Stimulated activated CD4-positive, alpha-beta T cell treated with anti-CD3 and anti-CD28 coated beads, Interleukin-2, amount 100 ng/mL, for 24 hours (primary cell): ENCODE measurements at places on chromosomes 11 and 22.

DNA sequence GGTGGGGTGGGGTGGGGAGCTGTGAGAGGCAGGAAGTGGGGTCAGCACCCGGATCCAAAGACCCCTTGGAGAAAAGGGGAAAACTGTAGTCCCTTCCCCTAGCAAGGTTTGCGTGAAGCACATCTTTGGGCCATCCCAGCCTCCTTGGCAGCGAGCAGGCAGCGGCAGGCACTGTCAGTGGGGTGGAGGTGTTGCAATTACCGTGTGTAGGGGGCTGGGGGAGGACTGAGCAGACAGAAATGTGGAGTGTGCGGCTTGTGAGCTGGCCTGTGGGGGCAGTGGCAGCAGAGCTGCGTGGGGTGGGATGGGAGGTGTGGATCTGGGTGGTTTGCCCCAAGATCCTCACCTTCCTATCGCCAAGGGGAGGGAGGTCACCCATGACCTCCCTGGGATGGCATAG is 16.4 kb downstream of the DAGLA start:
- DNase-seq: no peak

- peak; percentile 94 for DNase-seq
These were observed 29.5 kb upstream of the WNT7B start for GRCh38 chr22:46006379-46007002.

GRCh38 chr22:19058713-19059451 is 63.3 kb downstream of the DGCR2 start:
- DNase-seq: no peak

GRCh38 chr11:12280199-12280837 is 97.1 kb upstream of the PARVA start:
- DNase-seq: no peak

DNA sequence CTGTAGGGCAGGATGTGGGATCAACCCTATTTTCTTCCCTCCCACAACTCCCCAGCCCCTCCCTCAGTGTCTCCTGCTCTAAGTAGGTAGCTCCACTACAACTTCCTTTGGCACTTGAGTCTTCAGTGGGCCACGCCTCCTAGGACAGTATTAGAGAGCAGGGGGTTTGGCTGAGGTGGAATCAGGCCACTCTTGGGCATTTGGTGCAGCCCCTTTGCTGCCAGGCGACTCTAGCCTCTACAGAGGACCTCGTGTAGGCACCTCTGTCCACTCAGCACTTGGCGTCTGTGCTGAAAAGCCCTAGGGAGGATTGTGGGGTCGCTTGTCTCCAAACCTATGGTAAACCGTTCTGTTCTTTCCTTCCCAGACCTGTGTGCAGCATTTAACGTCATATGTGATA is 2.7 kb downstream of the FADD start:
- no peak for DNase-seq

DNA sequence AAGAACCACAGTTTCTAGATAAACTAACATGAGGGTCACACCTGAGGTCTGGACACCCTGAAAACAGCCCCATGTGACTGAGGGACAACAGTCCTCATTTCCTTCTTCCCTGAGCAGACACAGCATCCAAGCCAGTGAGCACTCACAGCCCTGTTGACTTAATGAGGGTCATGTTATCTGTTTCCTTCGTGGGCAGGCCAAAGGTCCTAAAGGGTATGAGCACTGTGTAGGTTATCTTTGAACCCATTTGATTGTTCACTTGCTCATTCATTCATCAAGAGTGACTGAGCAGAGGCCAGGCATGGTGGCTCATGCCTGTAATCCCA is 170.7 kb upstream of the B3GAT1 start:
- DNase-seq: no peak

GRCh38 chr11:26651916-26652315 is 69.9 kb downstream of the SLC5A12 start:
- no peak for DNase-seq

DNA sequence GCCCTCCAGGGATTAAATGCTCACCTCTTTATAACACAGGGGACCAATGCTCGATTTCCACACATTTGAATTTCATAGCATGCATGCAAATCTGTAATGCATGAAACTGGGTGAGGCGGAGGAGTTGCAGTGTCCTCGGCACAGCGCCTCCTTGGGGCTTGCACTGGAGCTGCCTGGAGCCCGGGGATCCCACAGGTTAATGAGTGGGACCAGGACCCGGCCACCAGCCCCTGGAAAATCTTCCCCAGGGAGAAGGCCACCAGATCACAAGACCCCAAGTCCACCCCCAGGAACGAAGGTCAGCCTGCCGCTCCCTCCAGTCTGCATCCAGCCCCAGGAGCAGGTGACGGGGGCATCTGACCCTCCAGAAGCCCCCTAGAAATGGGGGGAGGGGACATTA is 119.1 kb downstream of the MN1 start:
- peak; percentile 3 for DNase-seq

DNA sequence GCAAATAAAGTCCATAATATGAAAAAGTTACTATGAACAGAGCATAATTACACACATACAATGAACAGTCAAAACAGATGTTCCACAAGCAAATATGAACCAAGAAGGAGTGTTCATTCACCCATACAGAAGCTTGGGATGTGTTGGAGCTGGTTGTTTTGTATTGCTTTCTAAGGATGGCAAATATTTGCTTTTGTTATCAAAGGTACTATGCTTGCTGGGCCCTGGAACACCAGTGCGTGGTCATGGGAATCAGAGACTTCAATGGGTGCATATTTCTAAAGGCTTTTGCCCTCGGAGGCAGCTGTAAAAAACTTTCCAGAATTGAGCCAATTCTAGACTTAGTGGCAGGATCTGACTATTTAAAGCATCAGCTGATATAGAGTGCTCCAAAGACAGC is 85.1 kb downstream of the BARX2 start:
- DNase-seq: no peak
